ENCODE measurements at places on chromosomes 7 and 10.

DNA sequence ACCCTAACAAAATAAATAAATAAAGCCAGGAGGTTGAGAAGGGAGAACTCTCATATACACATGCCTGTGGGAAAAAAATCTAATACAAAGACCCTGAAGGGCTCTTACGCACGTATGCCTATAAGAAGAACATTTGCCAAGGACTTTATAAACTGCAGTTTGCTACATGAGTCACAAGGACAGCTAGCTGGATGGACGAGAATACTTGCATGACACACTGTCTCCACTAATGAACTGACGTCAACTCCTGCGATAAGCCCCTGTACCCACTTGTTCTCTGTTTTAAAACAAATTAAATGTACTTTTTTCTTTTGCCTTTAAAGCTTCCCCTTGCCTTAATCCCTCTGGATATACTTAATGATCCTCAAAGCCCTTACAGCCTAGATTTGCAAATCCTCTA lies 374.6 kb upstream of the GHITM start:
- peak; percentile 1 for DNase-seq

GRCh38 chr7:23205577-23205908 lies 23.7 kb downstream of the NUP42 start:
- DNase-seq: no peak

GRCh38 chr7:98368716-98369115 lies 32.2 kb downstream of the BAIAP2L1 start:
- peak; percentile 17 for DNase-seq

DNA sequence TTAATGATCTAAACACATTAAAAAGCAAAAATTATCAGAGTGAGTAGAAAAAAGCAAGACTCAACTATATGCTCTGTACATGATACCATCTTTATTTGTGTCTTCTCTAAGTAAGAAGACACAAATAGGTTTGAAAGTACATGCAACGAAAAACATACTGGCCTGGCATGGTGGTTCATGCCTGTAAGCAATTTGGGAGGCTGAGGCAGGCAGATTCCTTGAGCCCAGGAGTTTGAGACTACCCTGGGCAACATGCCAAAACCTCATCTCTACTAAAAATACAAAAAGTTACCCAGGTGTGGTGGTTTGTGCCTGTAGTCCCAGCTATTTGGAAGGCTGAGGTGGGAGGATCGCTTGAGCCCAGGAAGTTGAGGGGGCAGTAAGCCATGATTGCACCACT lies 78.1 kb upstream of the TOMM7 start:
- no peak for DNase-seq

- DNase-seq: no peak
Observed at GRCh38 chr10:82943142-82943541, 1068.1 kb downstream of the NRG3 start.

- no peak for DNase-seq
Observed at GRCh38 chr7:130521258-130521951, 29.5 kb downstream of the MEST start.

DNA sequence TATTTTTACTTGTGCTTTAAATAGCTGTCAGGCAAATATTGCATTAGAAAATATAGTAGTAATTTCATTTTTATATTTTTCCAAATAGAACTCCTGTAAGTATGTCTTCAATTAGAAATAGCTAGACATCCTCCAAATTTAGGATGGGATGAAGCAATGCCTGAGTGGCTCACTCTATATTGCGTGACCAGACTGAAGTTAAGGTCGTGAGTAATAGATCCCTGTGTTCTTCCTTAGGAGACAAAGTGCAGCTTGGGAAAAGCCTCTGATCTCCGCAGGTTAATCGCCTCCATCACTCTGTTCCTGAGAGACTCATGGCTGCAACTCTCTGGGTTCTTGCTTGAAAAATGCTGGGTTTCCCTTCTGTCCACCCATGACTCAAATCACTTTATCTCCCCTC lies 484.8 kb upstream of the ANKRD30A start:
- peak; percentile 32 for DNase-seq

DNA sequence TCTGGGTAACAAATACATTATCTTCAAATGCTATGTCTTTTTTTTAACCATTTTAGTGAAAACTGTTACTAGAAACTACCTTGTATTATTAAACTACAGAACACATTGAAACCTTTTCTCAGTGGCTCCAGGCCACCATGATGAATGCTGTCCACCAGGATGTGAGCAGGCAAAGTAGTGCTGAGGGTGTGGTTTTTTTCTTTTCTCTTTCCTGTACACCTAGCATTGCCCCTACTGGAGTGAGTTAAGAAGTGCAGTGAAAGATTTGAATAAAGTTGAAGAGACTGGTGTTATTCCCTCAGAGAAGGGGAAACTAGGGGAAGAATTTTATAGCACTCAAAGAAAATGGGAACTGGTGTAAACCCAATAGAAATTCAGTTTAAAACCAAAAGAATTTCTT lies 120.0 kb upstream of the SAMD8 start:
- no peak for DNase-seq

- no peak for DNase-seq
Observed at GRCh38 chr10:49057231-49057880, 58.0 kb downstream of the VSTM4 start.

- no peak for DNase-seq
Observed at GRCh38 chr10:57664815-57665214, 602.9 kb downstream of the IPMK start.

GRCh38 chr7:132577206-132578049 lies 1.2 kb upstream of the PLXNA4 start:
- peak; percentile 78 for DNase-seq

GRCh38 chr10:7101451-7101850 lies 309.4 kb downstream of the SFMBT2 start:
- DNase-seq: no peak

GRCh38 chr7:102811942-102812678 lies 63.3 kb downstream of the FAM185A start:
- no peak for DNase-seq

DNA sequence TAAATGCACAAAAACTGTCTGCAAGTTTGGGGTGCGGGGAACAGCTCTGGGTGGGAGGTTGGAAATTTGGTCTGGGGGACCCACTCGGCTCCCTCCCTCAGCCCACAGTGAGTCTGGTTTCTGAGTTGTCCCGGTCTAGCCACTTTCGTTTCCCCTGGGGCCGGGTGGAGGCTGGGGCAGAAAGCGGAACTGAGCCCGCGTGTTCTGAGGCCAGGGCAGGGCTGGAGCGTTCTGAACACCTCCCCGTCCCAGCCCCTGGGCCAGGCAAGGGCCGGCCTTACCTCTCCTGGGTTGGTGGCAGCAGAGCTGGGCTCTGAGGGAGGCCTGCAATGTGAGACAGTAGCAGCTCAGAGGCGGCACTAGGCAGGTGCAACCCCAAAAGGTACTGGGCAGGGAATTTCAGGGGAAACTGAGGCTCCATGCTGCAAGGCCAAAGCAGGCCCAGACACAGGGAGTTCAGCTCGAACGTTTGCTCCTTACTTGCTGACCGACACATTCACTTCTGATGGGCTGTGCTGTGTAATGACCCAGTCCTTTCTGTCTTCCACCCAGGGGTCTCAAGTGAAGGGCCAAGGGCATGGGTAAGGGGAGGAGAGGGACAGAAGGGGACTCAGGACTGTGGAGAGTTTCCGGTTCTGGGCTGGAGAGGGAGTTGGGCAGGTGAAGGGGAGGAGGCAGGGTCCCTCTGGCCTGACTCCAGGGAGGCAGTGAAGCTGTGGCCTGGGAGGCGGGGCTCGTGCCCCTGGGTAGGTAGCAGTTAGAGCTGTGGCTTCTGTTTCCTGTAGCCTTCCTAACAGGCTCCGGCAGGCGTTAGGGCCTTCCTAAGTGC lies 3.0 kb downstream of the IRF5 start:
- no peak for DNase-seq

DNA sequence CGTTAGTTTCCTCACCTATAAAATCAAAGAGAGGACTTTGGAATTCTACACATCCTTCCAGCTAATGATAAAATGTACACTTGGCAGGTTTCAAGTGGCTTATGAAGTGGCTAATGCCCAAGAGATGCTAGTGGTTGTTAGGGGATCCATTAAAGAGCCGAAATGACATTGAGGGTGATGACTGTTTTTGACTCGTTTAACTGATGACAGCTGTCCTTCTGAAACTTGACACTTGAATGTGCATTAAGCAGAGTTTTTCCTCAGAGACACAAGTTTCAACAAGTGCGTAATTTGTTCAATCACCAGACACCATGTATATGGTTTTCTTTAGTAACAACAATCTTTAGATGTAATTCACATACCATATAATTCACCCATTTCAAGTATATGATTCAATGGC lies 1.6 kb upstream of the PRF1 start:
- DNase-seq: no peak

GRCh38 chr7:79317728-79318127 lies 135.7 kb downstream of the MAGI2 start:
- DNase-seq: peak; percentile 84

DNA sequence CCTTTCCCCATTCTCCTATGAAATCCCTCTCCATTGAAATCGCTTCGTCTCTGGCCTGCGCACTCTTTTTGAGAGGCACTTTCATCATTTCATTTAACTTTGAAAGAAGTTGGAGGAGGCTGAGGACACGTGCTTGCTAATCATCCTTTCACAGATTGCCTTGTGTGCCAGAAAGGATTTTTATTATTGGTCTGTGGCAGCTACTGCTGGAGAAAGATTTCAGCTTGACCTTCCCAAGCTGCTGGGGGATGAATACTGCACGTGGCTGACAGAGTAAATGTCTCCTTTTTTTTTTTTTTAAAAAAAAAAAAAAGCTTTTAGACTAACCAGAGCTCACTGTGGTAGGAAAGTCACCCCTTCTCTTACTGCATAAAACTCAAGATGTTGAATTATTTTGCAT lies 44.2 kb upstream of the KCNIP2 start:
- no peak for DNase-seq

DNA sequence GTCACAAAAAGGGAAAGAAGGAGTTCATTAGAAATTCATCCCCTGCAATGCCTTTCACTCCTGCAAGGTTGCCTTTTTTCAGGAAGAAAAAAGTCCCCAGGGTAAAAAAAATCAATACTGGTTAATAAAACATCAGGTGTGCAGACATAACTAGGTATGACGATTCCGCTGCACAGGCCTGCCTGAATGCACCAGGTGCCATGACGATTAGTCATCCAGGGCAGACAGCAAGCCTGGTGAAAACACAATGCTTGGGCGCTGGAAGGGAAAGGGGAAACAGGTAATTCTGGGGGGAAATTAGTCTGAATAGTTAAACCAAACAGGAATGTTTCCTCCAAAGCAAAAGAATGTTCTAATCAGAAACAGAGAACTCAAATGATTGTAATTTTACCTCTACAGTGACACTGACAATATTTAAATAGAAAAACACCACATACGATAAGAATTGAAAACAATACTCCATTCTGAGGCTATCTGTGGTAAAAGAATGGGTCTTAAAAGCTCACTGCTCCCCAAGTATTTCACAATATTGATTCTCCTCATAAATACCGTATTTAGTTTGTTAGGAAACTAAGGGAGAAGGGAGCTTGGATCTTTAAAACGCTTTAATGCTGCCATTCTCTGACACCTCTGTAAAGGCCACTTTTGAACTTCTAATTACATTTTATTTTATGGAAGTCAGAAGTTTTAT lies 45.2 kb downstream of the VPS41 start:
- no peak for DNase-seq

- DNase-seq: no peak
Observed at GRCh38 chr7:80511964-80512363, at the start of gene GNAT3. GNAT3 (minus strand) TSS chr7:80512064; CDS start chr7:80511926, 138 bp downstream.

GRCh38 chr10:77163670-77164348 lies 473.8 kb downstream of the KCNMA1 start:
- peak; percentile 96 for DNase-seq

DNA sequence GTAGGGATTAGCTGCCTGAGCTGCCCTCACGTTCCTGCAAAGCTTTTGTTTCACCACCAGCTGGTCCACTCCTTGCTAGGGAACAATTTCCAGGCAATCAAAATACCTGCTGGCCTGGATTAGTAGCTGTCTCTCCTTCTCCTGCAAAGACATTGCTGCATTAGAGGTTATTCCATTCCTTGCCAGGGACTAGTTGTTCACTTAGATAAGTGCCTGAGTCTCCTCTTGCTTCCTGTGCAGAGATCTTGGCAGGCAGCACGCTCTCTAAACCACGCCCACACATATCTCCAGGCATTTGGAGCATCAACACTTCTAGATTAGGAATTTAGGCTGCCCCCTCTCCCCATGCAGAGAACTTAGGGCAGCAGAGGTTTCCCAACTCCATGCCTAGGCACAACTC lies 150.4 kb upstream of the SMIM30 start:
- DNase-seq: no peak

DNA sequence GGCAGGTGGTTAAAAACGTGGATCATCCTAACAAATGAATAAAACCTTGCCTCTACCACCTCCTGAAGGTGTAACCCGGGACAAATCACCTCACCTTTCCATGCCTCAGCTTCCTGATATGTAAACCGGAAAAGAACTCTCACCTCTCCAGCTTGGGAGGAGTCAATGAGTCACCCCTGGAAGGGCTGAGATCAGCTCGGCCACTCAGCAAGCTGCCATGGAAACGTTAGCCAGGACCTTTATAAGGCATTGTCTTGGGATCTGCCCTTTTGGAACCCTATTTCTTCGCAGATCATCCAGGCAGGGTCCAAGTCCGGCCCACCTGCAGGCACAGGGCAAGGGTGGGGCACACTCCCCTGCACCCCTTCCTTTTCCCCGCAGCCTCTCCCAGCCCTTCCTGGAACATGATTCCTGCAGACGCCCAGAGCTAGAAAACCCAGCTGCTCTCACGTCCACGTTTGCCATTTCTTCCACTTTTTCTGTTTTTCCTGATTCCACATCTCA lies 81.6 kb upstream of the PFKP start:
- DNase-seq: peak; percentile 39

DNA sequence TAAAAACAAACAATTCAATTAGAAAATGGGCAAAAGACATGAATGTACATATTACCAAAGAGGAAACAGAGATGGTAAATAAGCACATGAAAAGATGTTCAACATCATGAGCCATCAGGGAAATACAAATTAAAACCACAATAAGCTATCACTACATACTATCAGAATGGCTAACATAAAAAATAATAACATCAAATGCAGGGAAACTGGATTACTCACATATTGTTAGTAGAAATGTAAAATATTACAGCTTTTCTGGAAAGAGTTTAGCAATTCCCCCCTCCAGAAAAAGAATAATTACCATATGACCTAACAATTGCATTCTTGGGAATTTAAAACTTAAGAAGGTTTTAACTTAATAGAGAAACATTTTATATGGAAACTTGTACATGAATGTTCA lies 232.9 kb upstream of the MTPN start:
- no peak for DNase-seq

GRCh38 chr7:100130608-100131453 lies 4.1 kb downstream of the MBLAC1 start:
- DNase-seq: peak; percentile 49

GRCh38 chr10:10860455-10860976 lies 157.2 kb upstream of the CELF2 start:
- DNase-seq: no peak

DNA sequence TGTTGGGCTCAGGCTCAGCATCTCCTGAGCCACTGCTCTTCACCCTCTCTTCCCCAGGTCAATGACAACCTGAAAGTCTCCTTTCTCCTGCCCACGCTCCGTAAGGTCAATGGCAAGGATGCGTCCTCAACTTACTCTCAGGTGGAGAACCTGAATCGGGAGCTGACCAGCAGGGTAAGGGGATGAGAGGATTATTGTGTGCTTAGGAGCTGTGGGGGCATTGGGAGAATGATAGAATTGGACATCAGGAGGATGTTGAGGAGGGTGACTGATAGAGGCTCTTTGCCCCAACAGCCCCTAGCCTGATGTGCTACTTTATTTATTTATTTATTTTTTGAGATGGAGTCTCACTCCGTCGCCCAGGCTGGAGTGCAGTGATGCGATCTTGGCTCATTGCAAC lies 1.3 kb downstream of the LRWD1 start:
- no peak for DNase-seq

Measured in fibroblast of upper back skin (primary cell).